ENCODE measurements at places on chromosomes 5 and 9.

DNA sequence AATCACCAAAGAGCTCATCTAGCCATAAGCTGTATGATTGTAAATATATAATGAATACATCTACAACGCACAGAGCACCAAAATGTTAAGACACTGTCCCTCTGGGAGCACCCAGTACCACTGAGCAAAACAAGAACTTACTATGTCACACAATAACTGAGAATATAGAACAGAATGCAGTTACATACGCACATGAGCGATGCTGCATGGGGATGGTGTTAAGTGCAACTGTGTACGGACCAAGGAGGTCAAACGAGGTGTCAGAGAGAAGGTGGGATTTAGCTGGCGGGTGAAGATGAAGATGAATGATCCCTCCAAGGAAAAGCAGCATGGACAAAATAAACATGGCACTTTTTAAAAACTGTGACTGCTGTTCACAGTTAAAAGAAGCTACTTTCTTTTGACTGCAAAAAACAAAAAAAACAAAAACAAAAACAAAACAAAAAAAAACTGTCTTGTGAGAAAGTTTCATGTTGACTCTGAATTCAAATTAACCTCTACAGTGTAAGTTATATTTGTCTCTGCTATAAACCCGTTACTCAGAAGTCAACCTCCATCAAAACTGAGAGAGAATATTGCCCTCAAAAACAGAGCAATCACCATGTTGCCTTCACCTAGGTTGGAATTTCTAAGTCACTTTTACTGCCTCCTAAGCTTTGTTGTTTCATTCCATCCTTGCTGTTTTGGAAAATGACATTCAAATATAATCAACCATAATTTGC is 169.6 kb upstream of the GNA14 start:
- no peak for DNase-seq

GRCh38 chr5:8458038-8458383 is 589.1 kb downstream of the MTRR start:
- no peak for DNase-seq

DNA sequence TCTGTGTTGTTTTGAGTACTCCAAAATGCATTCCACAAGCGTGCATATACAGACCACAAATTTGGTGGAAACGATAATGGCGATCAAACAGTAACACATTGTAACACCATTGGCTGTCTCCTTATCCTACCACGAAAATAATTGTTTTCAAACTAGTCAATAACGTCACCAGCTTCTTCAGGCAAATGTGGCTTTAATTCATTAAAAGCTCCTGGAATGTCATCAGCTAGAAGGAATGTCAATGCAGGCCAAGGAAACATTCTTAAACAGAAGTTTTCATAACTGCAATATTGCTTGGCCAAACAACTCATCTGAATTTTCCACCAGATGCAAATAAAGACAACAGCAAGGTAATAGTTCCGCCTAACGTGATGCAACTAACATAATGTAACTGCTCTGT is 71.6 kb upstream of the XPA start:
- no peak for DNase-seq

- DNase-seq: no peak
These were observed 177.4 kb downstream of the SEC61B start for GRCh38 chr9:99399474-99399873.

DNA sequence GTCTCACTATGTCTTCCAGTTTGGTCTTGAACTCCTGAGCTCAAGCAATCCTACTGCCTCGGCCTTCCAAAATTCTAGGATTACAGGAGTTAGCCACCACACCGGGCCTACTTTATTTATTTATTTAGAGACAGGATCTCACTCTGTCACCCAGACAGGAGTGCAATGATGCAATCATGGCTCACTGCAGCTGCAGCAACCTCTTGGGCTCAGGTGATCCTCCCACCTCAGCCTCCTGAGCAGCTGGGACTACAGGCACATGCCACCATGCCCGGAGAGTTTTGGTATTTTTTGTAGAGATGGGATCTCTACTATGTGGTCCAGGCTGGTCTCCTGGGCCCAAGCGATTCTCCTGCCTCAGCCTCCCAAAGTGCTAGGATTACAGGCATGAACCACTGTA is 32.8 kb downstream of the PHAX start:
- no peak for DNase-seq

DNA sequence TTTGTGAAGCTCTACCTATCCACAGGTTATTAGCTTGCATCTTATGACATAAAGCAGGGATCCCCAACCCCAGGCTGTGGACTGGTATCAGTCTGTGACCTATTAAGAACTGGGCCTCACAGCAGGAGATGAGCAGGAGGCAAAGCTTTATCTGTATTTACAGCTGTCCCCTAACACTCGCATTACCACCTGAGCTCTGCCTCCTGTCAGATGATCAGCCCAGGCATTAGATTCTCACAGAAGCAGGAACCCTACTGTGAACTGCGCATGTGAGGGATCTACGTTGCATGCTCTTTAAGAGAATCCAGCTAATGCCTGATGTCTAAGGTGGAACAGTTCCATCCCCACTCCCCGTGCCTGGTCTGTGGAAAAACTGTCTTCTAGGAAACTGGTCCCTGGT is 19.7 kb downstream of the FBXW11 start:
- DNase-seq: no peak

- DNase-seq: no peak
These were observed 700 bp downstream of the SKP2 start for GRCh38 chr5:36152324-36153297.

DNA sequence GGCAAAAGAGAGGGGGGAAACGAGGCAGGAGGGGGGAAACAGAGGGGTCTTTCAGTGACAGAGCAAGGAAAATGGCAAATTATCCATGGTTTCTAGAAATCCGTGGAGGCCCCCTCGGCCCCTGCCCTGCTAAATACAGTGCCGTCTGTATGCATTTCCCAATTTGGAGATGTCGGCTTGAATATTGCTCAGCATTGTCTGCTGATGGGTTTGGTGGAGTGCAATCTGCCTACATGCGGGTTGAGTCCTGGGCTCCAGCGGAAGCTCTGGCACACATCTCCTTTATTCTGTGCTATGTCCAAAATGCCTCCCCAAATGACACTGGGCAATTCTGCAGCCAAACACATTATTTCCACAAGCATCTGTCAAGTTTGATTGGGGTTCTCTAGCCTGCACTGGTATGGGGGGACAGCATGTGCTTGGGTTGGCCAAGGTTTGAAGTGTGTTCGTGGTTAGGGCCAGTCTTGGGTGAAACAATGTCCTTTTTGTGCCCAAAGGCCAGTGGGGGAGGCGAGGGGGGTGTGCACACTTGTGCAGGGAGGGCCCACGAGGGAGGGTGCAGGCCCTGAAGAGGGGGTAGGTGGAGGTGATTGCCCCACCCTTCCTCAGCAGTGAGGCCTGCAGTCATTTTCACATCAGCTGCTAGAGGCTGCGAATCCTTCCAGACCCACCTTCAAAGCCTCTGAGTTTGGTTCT is 6.2 kb upstream of the NEUROG1 start:
- no peak for DNase-seq

- no peak for DNase-seq
These were observed 375.0 kb downstream of the IRX2 start for GRCh38 chr5:2376486-2376885.

DNA sequence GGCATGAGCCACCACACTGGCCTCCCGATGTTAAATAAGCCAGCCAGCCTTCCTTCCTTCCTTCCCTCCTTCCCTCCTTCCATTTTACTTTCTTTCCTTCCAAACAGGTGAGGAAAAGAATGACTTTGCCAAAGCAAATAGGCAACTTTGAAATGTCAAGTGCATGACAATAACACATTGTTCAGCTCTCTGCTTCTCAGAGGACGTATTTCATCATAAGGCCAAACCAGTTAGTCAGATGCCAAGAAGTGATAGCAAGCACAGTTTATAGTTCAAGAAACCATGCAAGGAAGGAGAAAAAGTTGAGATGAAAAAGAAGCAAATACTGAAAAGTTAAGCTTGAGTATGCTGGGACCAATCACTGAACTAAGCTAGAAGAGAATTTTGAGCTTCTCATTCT is 29.5 kb downstream of the POU4F3 start:
- DNase-seq: no peak

- no peak for DNase-seq
These were observed 74.7 kb downstream of the NTRK2 start for GRCh38 chr9:84744195-84744594.

GRCh38 chr5:165996201-165996875 is 2295.1 kb upstream of the WWC1 start:
- DNase-seq: no peak

GRCh38 chr5:164235300-164235891 is 730.0 kb downstream of the MAT2B start:
- no peak for DNase-seq

DNA sequence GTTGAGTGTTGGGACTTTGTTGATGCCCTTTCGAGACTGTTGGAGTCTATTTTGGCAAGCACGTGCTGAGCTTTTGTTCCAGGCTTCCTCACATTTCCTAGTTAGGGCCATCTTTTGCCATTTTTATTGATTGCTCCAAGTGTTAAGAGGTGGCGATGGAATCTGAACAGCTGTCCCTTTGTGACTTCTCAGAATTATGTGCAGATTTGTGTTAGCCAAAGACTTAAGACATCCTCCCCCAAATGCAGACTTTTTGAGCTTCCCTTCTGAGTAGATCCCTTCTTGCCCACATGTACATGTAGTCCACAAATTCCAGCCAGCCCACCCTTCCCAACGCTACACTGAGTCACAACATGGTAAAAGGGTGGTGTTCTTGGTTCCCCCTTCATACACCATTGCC is 59.2 kb downstream of the SPIN1 start:
- DNase-seq: no peak

- no peak for DNase-seq
These were observed 162.7 kb upstream of the MRPS30 start for GRCh38 chr5:44646016-44646415.

DNA sequence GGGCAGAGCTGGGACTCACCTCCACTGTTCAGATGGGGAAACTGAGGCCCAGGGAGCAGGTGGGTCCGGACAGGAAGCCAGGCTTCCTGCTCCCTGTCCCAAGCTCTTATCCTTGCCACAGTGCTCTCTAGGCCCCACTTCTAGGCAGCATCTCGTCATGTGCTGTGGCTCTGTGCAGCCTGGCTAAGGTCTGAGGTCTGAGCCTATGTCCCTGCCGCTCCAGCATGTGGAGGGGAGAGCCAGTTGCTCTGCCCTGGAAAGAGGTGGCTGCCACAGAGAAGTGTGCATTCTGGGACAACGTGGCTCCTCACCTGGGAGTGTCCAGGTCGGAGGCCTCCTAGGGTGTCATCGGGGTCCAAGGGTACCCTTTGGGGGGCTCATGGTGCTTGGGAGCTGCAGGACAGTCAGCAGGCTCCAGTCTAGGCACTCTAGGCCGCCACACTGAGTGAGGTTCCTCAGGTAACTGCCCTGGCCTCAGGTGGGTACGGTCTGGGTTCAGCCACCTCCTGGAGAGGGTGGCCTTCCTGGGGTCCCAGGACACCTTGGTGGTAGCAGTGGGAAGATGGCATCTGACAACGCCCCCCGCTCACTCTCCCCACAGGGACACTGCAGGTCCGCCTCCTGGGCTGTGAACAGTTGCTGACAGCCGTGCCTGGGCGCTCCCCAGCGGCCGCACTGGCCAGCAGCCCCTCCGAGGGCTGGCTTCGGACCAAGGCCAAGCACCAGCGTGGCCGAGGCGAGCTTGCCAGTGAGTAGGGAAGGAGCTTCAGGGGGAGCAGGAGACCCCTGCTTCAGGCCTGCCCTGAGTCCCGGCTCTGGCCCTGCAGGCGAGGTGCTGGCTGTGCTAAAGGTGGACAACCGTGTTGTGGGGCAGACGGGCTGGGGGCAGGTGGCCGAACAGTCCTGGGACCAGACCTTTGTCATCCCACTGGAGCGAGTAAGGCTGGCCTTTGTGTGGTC is 10.4 kb downstream of the PKN3 start:
- DNase-seq: no peak

GRCh38 chr5:82820961-82821845 is 256.0 kb downstream of the TMEM167A start:
- no peak for DNase-seq

DNA sequence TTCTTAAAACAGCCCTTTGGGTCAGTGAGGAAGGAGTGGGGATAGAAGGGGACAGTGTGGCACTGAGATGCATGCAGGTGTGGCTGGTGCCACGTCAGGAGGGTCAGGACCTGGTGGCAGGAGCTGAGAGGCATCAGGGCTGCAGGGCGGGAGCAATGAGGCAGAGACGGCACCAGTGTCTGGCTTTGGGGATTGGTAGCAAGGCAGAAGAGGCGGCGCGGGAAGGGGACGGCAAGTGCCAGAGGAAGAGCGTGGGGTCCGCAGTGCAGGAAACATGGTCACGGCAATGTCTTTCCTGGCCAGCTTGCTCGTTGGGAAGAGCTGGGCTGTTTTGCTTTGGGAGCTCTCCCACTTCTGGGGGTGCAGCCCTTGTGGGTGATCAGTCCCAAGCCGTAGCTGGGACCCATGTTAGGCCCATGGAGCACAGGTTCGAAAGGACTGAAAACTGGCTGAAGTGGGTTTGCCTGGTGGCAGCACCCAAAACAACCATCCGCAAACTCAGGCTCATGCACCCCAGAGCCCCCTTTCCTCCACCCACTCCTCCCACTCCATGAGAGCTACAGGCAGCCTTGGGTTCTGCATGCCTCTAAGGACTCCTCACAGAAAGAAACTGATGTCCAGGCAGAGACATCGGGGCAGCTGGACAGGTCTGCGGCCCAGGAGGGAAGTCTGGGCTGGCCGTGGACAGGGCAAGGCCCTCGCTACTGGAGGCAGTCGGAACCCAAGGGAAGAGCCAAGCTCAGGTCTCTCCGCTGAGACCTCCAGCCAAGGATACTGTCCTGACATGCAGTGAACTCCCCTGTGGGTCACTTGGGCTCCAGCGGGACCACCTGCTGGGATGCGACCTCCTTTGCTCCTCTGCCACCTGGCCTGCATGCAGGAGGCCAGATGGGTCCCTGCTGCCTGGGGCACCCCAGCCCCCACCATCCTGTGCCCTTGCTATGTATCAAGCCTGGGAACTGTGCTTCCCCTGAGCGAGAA is 104.4 kb downstream of the ZNF354C start:
- no peak for DNase-seq

- DNase-seq: no peak
These were observed 157.0 kb downstream of the C9orf152 start for GRCh38 chr9:110050925-110051355.

DNA sequence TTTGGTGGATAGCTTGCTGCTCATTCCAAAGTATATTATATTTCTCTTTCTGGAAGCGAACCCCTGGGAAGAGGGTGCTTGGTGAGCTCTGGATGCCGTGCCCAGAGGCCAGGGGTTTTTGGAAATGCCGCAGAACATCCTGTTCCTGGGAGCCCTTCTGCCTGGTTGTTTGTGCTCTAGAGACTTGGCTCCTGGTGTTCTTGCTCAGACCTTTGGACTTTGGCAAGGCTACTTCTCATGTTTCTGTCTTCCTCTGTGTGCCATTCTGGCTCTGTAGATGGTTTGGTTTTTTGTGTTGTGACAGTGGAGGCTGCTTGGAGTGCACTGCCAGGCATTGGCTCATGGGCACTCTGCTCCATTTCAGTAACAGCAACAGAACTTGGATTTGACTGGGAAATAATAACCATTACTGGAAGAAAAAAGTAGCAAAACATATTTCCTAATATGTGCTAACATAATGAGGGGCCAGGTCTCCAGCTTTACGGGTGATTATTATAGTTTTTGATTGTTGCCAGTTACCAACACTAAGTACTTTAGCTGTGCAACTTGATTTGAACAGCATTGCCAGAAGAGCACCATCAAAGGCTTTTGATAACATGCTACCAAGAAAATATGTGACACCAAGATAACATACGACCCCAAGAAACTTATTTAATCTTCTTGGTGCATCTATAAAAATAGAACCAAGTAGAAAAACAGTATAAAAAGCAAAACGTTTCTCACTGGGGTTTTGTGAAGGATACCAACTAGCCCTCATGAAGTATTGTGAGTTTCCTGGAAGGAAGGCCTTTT is 94.2 kb downstream of the PCSK1 start:
- DNase-seq: no peak

- DNase-seq: no peak
These were observed 65.4 kb downstream of the PRRC1 start for GRCh38 chr5:127582773-127583370.
